ENCODE measurements at places on chromosomes 7 and 10. TPM values are rescaled to one million over a fixed set of nuclear protein-coding genes. Genes with fewer than 3 reads are reported as not detected.

Gene FOXP2
- 0.69 TPM for polyA plus RNA-seq

Gene AGAP5
- 3.8 TPM for polyA plus RNA-seq

Gene ASZ1
- polyA plus RNA-seq = not detected

Gene LIPM
- not detected for polyA plus RNA-seq

Gene ZNF107
- polyA plus RNA-seq = 0.80 TPM

Gene PRLHR
- not detected for polyA plus RNA-seq

Gene EIF5AL1
- 1.4 TPM for polyA plus RNA-seq

Gene PKD2L1
- polyA plus RNA-seq = 0.17 TPM

Gene OR2A12
- not detected for polyA plus RNA-seq

Gene CPXM2
- polyA plus RNA-seq = 18.5 TPM

Gene UCN3
- 1.4 TPM for polyA plus RNA-seq
